ENCODE measurements at places on chromosomes 16 and 17.

DNA sequence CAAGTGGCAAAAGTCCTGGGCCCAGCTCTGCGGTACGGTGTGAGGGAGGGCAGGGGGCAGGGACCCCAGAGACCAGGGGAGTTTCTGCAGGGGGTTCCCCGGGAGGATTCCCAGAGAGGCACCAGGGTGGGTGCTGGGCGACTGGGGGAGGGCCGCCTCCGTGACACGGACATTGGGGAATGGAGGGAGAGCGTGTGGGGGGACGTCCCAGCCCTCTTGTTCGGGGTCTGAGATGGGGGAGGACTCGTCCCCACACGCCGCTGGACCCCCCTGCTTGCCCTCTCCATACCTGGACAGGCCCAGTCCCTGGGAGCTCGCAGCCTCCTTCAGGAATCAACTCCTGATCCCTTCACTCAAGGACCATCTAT, 26.3 kb upstream of the C1QTNF8 start:
- DNase-seq: no peak

- no peak for DNase-seq
Measured at GRCh38 chr16:68486502-68487202, 38.3 kb upstream of the SMPD3 start.

DNA sequence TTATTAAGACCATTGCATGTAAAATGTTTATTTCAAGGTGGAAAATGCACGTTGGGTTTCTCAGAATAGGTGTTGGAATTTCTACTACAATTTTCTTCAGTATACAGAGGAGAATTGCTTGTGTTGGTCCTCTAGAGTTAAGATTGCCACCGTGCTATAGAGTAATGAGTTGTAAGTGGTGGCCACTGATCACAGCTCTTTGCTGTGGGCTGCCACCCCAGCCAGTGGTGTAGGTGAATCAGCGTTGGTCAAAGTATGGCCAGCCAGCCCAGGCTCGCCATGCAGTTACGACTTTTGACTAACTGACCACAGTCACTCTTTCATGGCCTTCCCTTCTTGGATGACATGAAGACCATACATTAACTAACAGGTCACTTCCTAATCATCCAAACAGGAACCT, 12.6 kb upstream of the PRKAR1A start:
- DNase-seq: no peak

DNA sequence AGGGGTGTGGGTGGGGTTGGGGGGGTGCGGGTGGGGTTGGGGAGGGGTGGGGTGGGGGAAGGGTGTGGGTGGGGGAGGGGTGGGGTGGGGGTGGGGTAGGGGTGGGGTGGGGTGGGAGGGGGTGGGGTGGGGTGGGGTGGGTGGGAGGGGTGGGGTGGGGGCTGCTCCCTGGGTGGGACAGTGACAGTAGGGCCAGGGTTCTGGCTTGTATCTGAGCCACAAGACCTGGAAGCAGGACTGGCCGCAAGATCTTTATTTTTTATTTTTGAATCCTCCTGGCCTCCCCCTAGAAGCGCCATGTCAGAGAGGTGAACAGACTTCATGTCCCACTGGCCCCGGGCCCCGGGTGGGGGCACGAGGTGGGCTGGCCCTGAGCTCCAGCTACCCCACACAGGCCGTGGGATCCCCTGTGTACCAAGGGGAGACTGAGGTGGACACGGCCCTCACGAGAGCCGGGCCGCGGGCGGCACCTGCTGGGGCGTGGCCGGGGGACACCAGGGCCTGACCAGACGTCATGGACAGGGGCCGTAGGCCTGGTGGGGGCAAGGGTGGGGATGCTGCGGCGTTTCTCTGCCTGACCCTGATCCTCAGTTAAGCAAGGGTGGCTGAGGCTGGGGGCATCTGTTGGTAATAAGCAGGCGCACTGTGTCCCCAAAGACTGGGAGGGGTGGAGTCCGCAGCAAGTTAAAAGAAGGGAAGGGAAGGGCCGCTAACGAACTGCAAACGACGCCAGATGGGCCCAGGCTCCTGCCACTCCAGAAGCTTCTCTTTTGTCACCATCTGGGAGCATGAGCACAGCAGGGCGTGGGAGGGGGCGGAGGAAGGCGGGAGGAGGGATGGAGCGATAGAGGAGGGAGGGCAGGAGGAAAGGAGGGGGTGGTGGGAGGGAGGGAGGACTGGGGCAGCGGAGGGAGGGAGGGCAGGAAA, 22.3 kb upstream of the PABPN1L start:
- DNase-seq: no peak

DNA sequence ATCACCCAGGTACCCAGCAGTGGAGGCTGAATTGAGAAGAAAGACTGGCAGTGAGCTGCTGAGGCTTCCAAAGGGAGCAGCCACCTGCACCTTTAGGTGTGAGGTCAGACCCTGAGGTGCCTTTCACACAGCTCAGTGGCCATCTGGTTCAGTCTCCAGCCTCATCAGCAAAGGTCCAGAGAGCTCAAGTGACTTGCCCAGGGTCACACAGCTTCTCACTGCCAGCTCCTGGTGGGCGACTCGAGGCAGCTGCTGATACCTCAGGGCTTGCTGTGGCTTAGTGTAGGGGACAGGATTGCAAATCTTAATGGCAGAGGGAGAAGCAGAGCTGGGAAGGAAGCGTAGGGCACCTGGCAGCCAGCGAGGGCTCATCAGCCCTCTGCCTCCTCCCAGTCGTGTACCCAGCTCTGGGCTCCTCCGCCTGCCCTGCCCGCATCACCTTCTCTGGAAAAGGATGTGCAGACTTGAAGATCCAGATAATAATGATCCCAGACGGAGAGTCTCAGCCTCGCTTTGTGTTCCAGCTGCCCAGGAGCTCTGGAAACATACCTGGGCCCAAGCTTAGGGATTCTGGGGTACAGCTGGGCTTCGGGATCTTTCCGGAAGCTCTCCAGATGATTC, 165.3 kb upstream of the GSE1 start:
- DNase-seq: no peak

- DNase-seq: no peak
Measured at GRCh38 chr16:23245268-23245667, 56.8 kb upstream of the SCNN1B start.

DNA sequence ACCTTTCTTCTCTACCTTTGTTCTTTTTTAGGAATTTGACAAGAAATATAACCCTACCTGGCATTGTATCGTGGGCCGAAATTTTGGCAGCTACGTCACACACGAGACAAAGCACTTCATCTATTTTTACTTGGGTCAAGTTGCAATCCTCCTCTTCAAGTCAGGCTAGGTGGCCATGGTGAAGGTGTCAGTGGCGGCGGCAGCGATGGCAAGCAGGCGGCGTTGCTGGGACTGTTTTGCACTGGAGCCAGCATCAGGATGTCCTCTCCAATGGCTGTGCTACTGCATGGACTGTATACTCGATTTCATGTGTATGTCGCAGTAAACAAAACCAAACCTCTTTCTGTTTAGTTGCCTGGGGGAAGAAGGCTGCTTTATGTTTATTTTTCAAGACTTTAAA, 5.9 kb downstream of the DYNLL2 start:
- DNase-seq: no peak

- DNase-seq: no peak
Measured at GRCh38 chr17:49996121-49996494, 1.1 kb upstream of the DLX3 start.

- no peak for DNase-seq
Measured at GRCh38 chr17:32648450-32648849, 161.7 kb downstream of the CDK5R1 start.

DNA sequence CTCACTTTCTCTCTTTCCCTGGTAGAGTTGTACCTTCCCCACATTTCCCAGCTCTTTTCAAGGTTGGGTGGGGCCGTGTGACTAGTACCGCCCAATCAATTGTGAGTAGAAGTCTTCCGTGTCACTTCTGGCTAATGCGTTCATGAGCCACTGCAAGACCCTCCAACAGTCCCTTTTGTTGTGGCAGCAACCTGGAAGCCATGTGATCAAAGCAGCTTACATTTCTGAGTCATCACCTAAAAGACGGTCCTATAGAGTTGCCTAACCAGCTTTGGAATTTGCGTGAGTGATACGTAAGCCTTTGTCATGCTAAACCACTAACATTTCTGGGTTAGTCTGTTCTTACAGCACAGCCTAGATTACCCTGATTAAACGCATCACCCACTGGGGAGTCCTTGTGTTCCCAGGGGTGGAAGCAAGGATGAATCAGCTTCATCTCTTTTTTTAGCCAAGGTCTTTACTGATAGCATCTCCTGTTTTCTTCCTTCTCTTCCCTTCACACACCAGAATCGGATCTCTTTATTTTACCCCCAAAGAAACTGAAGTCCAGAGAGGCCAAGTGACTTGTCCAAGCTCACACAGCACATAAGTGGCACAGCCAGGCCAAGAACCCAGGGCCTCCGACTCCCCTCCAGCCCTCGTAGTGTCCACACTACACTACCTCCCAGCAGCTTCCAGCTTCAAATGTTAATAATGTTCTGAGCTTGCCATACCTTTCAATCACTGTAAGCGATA, 366.3 kb upstream of the XYLT1 start:
- DNase-seq: no peak

GRCh38 chr17:45987706-45988105, 11.3 kb upstream of the STH start:
- DNase-seq: no peak

DNA sequence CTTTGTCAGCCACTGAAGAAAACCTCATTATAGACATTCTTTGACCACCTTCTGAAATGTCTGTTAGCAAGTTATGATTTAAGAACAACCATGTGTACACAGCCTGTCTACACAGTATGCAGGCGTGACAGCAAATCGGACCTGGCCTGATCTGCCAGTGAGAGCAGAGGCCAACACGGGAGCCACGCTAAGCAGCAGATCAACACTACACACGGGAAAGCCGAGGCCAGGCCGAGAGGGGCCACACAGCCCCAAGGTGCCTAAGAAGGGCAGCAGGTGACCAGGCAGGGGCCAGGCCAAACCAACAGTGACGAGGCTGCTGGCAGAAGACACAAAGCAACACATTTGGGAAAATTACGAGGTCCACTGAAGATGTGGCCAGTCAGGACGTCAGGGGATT, 16.3 kb upstream of the FAAP100 start:
- DNase-seq: no peak

- no peak for DNase-seq
Measured at GRCh38 chr17:38605411-38605840, 326 bp downstream of the SRCIN1 start.

- DNase-seq: no peak
Measured at GRCh38 chr17:45150911-45151809, 2.9 kb downstream of the HEXIM1 start.

DNA sequence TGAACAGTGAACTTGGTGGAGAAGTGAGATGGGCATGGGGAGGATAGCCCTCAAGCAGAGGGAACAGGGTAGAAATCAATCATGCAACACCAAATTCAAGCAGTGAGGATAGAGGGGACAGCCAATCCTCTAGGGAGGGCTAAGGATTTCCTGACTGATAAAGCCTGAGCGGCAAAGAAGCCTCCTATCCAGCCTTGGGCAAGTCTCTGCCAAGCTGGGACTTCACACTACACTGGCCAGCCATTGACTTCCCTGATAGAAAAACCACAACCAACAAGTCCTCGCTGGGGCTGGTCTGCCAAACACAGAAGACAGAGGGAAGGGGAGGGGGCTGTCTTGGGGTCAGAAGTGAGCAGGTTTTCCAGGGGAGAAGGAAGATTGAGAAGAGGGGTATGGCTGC, 2.5 kb upstream of the FBXL19 start:
- no peak for DNase-seq

DNA sequence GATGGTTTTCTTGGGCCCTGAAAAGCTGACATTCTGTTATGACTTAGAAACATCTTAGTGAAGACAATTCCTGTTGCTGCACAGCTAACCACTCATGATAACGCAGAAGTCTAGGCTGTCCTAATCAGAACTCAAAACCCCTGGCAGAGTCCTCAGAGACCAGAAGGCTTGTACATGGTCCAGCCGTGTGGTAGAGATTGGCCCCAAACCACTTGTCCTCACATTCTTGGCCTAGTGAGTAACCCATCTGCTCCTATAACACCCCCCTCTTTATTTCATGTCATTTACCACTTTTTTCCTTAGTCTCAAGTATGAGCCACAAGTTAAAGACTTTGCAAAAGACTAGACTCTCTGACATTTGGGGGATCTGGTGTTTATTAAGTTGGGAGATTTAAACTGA, 116.5 kb upstream of the ADAMTS18 start:
- no peak for DNase-seq

DNA sequence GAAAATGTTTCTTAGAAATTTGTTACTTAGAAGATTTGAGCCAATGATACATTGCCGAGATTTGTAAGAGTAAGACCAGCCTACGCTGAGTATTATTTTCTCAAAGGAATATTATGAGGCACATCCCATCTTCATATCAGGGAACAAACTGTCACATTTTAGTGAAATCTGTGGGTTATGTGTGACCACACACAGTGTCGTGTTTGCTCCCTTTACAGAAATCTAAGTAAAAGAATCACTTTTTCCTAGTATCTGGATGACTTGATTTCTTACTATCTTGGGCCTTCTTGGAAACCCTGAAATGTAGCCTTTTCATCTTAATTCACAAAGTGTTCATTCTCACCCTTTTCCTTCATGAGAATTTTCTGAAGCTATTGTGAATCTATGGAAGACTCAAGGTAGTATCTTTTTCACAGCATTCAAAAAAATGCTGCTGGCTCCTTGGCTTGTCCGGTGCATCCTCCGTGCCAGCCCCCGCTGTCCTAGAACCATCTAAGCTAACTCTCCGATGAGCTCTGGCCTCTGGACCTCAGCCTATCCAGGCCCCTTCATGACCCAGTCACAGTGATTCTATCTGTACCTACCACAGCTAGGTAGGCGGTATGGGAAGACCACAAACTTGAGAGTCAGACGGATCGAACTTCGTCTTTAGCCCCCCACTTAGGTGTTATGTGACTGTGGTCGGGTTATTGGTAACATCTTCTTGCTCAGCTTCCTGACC, 524.3 kb downstream of the MAF start:
- no peak for DNase-seq

DNA sequence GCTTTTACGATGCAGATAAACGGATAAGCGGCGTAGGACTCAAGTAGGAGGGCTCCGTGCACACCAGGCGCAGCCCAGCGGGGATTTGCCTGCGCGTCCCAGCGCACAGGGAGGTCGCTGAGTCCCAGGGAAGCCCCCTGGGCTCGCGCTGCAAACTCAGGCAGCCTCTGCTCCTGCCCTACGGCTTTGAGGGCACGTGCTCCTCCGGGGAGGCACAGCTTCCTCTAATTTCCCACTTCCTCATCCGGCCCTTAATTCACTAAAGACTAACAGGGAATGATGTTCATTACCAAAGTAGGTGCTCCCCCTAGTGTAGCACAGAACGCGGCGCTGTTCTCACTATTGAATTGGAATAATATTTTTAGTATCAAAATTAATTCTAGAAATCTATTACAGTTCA, 825.4 kb downstream of the KCNJ18 start:
- DNase-seq: no peak

GRCh38 chr17:63433746-63434591, 12.1 kb downstream of the CYB561 start:
- no peak for DNase-seq

- no peak for DNase-seq
Measured at GRCh38 chr17:75135452-75135851, 3.9 kb upstream of the NT5C start.

DNA sequence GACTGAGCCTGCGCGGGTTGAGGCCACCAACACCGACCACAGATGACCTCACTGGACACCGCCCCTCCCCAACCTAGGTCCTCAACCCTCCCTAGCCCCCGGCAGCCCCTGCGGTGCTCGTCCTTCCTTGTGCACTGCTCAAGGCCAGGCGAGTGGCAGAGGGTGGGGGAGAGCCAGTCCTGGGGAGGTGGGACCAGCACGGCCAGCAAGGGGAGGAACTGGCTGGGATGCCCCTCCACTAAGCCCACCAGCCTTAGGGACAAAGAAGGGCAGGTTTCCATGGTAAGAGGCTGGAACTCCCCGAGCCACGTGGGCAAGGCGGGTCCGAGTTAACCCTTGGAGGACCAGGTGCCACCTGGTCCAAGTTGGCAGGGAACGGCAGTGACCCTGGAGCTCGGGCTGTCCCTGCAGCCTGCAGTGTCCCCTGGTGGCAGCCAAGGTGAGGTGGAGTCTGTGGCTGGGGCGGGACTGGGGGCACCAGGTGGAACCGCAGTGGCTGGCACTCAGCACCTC, 9.2 kb downstream of the FSCN2 start:
- DNase-seq: peak; percentile 25
